AG08395 (cell line): ENCODE measurements at places on chromosomes 1 and 21.

GRCh38 chr1:174998569-174999215, 1.1 kb upstream of the CACYBP start:
- peak; percentile 34 for DNase-seq

- DNase-seq = no peak
Measured at GRCh38 chr1:188665477-188665876, 1812.2 kb downstream of the BRINP3 start.

DNA sequence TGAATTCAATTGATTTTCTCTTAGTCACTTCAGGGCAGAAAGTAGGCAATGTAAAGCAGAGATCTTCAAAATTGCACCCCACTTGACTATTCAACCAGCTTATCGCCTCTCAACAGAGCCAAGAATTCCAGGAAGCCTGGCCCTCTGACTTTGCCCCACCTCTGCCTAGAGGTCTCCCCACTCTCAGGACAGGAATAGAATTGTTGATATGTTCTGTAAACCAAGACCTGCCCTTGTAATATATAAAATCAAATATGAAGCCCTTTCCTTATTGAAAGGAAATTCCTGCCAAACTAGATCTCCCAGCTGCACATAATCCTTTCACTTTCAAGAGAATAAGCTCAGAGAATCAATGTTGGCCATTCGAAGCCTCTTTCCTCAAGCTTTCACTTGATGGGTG, 116.1 kb upstream of the DPT start:
- DNase-seq = no peak

- DNase-seq = peak; percentile 63
Measured at GRCh38 chr1:202149566-202149965, 5.0 kb upstream of the ARL8A start.

DNA sequence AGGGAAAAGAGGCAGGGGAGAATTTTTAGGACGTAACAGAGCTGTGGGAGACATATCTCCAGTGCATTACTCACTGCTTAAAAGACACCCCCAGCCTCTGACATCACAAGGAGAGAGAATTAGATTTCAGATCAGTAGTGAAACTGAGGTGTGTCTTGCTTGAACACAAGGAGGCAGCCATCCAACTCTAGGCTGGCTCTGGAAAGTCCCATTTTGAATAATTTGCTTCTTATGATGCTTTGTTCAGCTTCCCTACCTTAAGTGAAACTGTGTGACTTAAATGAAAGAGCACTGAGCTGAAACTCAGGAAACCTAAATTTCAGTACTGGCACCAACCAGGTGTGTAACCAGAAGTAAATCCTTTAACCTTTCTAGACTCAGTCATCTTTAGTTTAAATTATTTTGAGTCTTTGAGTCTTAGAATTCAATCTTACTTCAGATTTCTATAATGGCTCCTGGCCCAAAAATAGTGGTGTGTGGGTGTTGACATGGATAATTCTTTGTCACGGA, 251.6 kb upstream of the SGIP1 start:
- DNase-seq = peak; percentile 39

DNA sequence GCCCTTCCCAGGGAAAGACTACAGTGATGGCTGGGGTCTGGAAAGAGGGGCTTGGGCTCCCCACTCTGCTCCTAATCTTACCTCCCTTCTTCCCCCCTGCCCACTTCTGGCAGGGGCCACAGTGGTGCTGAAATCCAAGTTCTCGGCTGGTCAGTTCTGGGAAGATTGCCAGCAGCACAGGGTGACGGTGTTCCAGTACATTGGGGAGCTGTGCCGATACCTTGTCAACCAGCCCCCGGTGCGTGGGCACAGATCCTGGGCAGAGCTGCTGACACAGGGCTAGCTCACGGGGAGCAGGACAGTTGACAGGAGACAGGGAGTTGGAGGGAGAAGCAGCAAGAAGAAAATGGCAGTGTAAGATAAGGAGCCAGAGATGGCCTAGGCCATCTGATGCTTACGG, 2.4 kb downstream of the SLC27A3 start:
- DNase-seq = no peak
